ENCODE measurements at places on chromosomes 4 and X. TPM values are rescaled to one million over a fixed set of nuclear protein-coding genes. Genes with fewer than 3 reads are reported as not detected.

Gene CACNA1F
- not detected for total RNA-seq

Gene USP46
- total RNA-seq: 24.9 TPM

Gene YIPF6
- 34.2 TPM for total RNA-seq

Gene EREG
- total RNA-seq: not detected

Gene CDX4
- not detected for total RNA-seq

Gene GPR78
- total RNA-seq: 1.2 TPM

Gene NSUN7
- 2.4 TPM for total RNA-seq

Gene AASDH
- total RNA-seq: 7.9 TPM

Gene SPANXN2
- not detected for total RNA-seq

Gene METAP1
- 34.0 TPM for total RNA-seq

Gene TLR1
- 0.38 TPM for total RNA-seq

Gene HMGN5
- 6.5 TPM for total RNA-seq

Gene JAKMIP1
- 0.10 TPM for total RNA-seq

Gene JCHAIN
- total RNA-seq: not detected

Gene NLGN4X
- 0.82 TPM for total RNA-seq

Gene MAGEC2
- total RNA-seq: not detected

Gene FAM114A1
- 245 TPM for total RNA-seq

Gene CENPC
- 11.0 TPM for total RNA-seq

Gene FAT1
- 663 TPM for total RNA-seq

Gene SLC6A14
- total RNA-seq: not detected
